ENCODE measurements at places on chromosomes 12 and 14.

DNA sequence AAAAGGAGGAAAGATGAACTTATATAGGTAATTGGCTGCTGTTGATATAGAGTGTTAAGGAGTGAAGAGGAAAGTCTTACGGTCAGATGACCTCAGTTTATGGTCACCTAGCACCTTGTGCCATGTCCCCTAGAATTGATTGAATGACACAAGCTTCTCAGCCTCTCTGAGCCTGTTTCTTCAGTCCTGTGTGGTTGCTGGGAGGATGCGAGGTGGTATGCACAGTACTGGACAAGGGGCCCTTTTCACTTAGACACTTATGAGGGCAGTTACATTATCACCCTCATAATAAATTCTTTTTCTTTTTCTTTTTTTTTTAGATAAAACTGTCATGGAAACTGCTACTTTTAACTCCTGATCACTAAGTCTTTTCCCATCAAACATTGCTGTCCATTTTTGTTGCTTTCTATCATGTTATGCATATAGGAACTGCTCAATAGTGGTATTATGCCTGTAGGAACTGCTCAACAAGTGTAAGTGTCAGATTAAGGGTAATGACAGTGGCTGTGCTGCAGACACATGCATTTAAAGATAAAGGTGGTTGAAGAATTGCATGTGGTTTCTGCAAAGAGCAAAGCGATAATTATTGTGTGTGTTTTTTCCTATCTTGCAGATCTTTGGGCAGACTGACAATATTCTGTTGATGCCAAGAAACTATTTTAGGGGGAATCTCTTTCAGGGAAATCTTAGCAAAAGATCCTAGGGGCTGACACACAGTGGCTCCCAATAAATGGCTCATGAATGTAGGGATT is 11.6 kb downstream of the ANO6 start:
- DNase-seq = no peak

DNA sequence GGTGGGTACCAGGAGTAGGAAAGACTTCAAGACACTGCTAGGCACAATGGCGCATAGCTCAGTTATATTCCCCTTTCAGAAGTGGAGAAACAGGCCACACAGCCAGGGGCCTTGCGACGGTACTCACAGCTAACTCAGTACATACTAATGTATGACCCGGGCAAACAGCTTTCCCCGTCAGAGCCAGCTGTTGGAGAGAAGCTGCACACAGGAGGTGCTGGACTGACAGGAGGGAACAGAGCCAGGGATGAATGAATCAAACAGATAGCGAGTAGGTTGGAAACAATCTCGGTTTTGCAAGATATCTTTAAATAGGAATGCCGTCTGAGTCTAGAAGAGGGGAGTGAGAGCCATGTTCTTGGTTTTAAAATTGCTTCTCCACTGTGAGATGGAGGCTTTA is 45.5 kb downstream of the PRIMA1 start:
- no peak for DNase-seq

- no peak for DNase-seq
These were observed 36.1 kb downstream of the CRY1 start for GRCh38 chr12:107057071-107057834.

GRCh38 chr14:82935691-82936090 is 1402.0 kb upstream of the SEL1L start:
- no peak for DNase-seq

- DNase-seq = no peak
These were observed 544.2 kb downstream of the FOXG1 start for GRCh38 chr14:29310757-29311156.

DNA sequence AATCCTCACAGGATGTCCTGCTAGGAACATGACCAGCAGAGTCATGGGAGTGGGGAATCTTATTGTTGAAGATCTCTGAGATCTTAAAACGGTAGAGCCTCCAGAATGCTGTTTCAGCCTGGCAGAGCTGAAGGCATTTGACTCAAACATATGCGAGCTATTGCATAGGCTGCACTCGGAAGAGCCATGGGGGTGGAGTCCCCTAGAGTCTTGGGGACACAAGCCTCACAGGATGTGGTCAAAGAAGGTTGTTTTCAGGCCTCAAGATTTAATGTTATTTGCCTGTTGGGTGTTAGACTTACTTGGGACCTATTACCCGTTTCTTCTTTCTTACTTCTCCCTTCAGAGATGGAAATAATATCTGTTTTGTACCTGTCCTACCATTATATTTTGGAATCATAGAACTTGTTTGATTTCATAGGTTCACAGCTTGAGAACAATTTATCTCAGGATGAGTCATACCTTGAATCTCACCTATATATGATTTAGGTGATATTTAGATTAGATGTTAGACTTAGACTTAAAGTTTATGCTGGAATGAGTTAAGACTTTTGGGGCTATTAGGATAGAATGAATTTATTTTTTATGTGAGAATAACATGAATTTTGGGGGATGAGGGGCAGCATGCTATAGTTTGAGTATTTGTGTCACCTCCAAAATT is 172.2 kb upstream of the ATP2B1 start:
- no peak for DNase-seq

DNA sequence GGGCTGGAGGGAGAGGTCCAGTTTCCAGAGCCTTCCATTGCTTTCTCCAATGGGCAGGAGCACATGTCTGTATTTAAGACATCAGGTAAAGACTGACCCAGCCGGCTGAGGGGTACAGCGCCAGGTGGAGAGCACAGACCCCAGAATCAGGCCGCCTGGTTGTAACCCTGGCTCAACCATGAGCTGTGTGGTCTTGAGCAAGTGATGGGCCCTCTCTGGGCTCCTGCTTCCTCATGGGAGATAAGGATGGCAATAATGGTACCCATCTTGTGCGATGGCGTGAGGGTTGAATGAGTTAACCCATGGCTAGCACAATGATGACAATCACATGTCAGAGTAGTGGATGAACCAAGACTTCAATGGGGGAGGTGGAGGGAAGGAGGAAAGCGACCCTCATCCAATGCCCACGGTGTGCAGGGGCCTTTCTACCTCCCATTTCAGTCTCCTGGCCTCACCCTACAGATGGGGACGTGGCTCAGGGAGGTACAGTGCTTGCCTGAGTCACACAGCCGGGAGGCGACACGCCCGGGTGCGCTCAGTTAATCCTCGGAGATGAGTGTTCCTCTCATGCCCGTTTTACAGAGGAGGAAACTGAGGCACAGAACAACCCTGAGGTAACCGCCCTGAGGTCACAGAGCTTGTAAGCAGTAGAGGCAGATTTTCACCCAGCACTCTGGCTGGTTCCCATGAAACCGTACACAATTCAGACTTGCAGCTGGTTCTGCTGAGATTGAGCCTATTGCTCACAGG is 163.9 kb downstream of the RBM19 start:
- no peak for DNase-seq

GRCh38 chr14:31825459-31825858 is 251.6 kb upstream of the ARHGAP5 start:
- no peak for DNase-seq

DNA sequence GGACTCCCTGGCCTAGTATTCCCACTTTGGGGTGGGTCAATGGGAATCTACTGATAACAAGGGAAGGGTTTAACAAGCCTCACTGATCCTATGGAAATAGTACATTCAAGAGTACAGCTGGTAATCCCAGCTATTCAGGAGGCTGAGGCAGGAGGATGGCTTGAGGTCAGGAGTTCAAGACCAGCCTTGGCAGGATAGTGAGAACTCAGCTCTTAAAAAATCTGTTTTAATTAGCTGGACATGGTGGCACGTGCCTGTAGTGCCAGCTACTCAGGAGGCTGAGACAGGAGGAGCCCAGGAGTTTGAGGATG is 4.5 kb downstream of the POMT2 start:
- no peak for DNase-seq

DNA sequence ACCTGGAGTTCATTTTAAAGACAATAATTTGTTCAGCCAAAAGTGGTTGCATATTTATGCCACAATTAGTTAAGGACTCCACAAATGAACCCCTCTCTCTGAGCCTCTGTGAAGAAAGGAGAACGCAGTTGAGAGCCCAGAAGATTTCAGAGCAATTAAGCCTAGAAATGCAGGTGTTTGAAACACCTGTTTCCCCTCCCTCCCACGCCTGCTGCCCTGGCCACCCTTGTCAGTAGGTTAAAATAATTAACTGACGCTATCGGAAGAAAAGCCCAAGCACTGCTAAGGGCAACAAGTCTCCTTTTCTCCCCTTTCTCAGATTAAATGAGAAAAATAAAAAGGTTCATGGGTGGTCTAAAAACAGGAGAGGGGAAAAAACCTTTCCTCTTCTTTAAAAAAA is 99.2 kb downstream of the PPM1A start:
- DNase-seq = no peak

- DNase-seq = no peak
These were observed 501 bp downstream of the RIMKLB start for GRCh38 chr12:8698132-8698851.

DNA sequence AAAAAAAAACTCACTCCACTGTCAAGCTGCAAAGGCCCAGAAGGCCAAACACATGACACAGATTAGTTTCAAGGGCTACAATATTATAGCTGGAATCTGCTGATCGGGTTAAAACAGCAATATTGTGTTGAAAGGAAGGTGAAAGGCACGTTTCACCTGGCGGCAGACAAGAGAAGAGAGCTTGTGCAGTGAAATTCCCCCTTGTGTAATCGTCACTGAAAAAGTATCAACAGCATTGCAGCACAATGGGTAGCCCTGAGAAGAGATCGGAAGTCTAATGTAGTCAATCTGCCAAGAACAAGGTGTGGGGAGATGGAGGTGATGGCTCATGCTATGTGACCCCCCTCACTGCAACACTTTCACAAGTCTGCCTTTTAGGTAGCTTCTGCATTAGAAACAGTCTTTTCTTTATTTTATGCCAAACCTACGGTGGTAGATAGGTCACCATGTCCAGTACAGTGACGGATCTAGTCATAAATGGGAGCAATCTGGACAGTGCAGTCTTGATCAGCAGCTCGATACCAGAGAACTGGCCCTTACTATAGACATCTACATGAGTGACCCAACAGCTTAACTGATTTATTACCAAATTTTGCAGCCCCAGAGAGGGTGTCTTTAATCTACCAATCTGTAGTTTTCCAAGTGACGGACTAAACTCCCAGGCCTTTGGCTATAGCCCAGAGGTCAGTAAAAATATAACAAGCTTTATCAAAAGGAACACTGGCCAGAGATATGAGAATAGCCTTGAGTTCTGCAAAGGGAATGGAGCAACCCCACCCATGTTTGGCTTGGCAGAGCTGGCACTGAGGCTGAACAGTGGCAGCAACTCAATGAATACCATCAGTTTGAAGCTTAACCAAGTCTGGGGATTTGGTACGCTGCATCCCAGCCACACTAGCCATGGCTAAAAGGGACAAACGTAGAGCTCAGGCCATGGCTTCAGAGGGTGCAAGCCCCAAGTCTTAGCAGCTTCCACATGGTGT is 35.4 kb downstream of the SPTSSA start:
- DNase-seq = no peak

DNA sequence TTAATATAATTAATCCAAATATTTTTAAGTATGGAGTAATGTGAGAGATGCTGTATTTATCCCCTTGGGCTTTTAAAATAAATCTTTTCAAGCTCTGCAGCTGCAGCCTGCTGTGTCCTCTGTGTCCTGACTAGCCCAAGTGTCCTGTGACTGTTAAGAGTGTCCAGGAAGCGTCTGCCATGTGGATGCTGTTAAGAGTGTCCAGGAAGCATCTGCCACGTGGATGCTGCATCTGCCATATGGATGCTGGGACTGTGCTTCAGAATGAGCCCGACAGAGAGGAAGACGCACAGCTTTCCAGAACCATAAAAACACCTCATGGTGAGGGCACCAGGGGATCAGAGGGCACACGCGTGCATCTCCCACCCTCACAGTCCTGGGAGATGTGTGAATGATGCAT is 307.2 kb downstream of the ADGRD1 start:
- no peak for DNase-seq

DNA sequence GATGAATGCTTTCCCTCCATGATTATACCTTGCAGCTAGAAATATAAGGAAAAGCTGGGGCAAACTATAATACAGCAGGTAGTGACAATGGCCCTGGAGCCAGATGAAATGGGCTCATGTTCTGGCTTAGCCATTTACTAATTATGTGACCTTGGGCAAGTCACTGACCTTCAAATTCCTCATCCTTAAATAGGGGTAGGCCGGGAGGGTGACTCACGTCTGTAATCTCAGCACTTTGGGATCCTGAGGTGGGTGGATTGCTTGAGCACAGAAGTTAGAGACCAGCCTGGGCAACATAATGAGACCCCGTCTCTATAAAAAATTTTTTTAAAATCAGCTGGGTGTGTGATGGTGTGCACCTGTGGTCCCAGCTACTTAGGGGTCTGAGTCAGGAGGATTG is 155.4 kb downstream of the C12orf75 start:
- DNase-seq = no peak

- no peak for DNase-seq
These were observed 68.9 kb upstream of the CISTR start for GRCh38 chr12:53820514-53821306.

GRCh38 chr14:39762576-39763401 is 330.6 kb upstream of the FBXO33 start:
- DNase-seq = no peak

DNA sequence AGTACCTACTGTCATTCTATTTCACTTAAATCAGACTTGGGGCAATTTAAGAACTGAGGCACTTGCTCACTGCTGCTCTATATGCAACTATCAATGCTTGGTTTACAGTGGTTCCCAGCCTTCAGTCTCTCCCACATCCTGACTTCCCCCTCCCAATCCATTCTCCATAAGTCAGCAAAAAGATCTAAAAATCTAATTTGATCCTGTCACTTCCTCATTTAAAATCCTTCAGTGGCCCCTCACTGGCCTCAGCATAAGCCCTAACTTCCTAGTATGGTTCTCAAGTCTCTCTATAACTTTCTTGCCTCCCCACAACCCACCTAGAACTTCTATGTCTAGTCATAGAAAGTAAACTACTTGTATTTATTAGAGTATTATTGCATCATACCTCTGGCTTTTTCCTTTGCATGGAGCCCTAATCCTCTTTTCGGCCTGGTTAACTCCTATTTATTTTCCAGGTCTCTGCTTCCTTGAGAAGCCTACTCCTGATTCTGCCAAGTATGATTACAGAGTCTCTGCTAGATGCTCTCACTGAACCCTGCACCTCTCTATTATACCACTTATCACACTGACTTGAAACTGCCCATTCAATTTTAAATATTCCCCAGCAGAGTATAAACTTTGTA is 130.6 kb downstream of the RALGAPA1 start:
- no peak for DNase-seq

GRCh38 chr12:88393017-88393767 is 187.1 kb downstream of the KITLG start:
- no peak for DNase-seq

- DNase-seq = no peak
These were observed 4.0 kb upstream of the CPNE6 start for GRCh38 chr14:24067133-24068082.

Measured in ascending aorta (tissue), 2 donors.